Effector CD8-positive, alpha-beta T cell (primary cell): ENCODE measurements at places on chromosomes 7 and 10.

DNA sequence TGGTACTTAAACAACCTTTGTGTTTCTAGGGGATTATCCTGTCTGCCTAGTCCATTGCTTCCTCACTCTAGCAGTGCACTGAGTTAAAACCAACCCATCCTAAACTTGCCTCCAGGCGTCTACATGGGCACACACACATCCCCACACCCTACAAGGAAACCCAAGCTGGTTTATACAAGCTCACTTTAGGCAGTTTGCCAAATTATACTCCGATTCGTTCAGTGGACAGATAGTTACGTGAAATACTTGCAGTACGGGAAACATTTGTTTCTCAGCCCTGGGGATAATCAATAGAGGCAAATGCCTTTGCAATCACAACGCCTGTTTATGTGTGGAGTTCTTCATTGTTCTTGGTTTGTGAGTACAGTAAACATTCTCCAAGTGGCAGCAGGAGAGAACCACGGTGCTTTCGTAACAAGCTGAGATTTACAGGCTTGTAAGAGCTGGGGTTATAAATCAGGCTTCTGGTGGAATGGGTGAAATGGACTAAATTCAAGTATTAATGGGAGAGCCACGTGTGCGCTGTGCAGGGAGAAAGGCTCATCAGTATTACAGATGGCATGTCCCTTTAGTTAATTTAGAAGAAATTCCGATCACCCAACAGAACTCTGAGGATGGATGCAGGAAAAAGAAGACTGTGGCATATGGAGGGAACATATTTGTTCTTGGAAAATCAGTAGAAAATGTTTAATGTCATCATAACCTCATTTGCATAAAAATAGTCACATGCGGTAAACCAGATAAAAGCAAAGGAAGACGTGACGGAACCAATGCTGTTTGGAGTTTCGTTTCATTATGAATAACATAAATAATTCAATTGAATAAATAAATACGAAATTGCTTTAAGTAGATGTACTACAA lies 217.1 kb downstream of the GALNT17 start:
- DNase-seq = no peak

GRCh38 chr7:75642810-75643486 lies 95.8 kb downstream of the HIP1 start:
- peak; percentile 46 for DNase-seq

DNA sequence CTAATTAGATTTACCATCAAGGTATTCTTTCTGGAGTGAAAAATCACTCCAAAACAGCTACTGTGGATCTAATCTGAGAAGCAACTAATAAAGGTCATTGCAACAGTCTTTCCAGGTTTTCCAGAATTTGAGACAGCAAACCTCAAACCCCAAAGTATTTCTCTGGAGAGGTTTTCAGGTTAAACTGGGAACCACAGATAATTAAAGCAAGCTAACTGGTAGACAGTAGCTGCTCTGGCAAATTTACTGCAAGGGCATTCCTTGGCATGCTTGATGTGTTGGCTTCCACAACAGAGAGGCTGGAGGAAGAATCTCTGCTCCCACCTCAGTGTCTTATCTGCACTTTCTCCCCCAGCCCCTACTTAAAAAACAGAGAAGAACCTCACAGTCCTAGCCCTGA lies 140.0 kb upstream of the NRBF2 start:
- DNase-seq = no peak

DNA sequence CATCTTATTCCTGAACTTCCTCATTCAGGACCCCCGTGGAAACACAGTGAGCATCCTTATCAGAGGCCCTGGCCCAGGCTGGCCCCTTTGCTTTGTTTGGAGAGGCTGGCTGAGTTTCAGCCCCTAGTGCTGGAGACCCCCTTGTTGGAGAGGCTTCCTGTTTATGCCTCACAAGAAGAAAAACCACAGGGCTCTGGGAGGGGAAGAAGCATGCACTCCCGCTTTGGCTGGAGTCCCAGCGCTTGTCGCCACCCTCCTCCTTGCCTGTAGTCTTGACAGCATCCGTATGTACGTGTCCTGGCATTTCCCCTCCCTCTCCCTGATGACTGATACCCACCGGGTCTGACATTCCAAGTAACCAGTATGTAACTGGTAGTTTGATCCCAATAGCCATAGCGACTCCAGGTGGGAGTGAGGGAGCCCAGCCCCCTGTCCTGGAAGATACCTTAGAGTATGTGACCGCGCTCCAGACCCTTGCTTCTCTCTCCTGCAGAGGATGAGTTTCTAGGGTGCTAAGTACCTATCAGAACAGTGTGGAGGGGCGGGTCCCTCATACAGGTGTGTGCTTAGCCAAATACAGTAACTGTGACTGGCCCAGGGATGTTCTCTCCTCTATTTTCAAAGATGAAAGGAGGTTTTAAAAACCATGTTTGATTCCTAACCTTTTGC lies 6.9 kb upstream of the ATP6V0E2 start:
- DNase-seq = peak; percentile 12

- DNase-seq = no peak
Observed at GRCh38 chr10:24664991-24665390, 58.7 kb downstream of the ARHGAP21 start.

DNA sequence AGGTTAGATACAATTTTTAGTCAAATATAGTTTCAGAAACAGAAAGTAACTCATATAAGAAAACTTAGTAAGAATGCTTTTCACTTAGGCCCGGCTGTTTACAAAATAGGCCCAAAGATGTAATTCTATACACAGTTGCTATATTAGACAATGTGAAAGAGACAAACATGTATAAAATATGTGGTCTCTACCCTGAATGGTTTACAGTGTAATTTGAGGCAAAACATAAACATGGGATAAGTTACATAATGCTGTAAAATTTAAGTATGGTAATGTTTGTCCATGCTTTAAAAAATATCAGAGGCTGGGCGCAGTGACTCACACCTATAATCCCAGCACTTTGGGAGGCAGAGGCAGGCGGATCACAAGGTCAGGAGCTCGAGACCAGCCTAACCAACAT lies 18.7 kb downstream of the KRIT1 start:
- no peak for DNase-seq

- DNase-seq = no peak
Observed at GRCh38 chr7:104482362-104483037, 154.1 kb downstream of the LHFPL3 start.

- DNase-seq = peak; percentile 70
Observed at GRCh38 chr7:101321491-101322401, at the start of gene IFT22. Gene IFT22 (minus strand): TSS chr7:101321812. CDS start chr7:101321709, 103 bp downstream.

DNA sequence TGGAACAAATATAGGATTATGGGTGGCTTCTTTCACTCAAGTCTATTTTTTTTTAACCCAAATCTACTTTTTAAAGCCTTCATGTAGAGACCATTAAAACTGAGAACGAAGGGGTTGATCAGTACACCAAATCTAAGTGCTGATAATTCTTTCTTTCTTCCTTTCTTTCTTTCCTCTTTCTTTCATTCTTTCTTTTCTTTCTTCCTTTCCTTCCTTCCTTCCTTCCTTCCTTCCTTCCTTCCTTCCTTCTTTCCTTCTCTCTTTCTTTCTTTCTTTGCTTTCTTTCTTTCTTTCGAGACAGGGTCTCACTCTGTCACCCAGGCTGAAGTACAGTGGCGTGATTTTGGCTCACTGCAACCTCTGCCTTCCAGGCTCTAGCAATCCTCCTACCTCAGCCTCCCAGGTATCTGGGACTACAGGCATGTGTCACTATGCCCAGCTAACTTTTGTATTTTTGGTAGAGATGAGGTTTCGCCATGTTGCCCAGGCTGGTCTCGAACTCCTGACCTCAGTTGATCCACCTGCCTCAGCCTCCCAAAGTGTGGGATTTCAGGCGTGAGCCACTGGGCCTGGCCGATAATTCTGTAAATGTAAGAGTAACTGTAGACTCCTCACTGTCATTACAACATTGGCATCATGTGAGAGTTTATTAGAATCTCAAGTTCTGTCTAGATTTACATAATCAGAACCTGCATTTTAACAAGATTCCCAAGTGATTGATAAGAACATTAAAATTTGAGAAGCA lies 236.4 kb downstream of the TFEC start:
- no peak for DNase-seq

DNA sequence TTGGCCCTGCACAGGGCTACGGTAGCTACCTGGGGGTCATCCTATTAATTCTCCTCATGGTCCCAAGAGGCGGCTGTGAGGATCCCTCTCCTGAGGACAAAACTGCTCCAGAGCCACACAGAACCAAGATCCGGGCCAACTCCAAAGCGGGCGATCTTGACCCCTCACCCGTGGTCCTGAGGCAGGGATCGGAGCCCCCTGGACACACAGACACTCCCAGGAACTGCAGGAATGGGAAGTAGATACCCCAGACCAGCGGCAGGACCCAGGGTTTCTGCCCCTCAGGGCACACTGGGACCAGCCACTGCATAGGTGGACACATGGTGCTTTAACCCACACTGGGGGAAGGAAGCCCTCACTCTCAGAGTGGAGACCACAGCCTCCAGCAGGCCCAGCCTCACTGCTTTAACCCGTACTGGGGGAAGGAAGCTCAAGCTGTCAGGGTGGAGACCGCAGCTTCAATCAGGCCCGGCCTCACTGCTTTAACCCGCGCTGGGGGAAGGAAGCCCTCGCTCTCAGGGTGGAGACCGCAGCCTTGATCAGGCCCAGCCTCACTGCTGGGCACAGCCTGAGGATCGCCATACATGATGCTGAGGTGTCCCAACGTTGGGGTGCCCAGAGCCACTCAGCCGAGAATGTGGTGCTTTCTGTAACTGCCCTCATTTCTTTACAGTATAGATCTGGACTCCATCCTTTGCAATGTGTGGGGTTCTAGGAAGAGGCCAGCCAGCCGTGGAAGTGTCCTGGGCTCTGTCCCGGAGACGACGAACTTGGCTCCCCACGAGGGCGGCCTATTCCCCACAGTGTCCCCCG lies 60.1 kb downstream of the DIP2C start:
- no peak for DNase-seq

DNA sequence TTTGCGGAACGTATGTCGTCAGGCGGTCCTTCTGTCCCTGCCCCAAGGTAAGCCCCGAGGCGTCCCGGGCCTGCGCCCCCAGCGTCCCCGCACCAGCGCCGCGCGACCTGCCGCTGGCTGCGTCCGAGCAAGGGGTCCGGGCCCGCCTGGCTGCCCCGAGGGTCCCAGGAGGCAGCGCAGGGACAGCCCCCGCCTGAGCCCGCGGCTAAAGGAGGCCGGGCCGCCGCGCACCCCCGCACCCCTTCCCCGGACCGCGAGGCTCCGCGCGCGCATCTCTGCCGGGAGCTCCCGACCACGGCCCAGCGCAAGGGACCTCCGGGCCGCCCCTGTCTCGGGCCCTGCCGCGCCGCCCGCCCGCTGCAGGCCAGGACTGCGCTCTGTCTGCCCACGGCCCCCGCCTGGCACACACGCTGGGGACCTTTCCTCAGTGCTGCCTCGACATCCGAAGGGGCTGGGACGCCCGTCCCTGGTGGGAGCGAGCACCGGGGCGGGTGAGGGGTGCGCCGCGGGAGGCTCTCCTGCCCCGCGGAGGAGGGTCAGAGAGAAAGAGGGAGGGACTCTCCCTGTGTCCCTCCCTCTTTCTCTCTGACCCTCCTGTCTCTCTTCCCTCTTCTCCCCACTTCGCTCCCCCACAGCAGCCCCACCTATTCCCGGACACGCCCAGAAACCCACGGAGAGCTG lies 25.0 kb downstream of the SHH start:
- DNase-seq = no peak

DNA sequence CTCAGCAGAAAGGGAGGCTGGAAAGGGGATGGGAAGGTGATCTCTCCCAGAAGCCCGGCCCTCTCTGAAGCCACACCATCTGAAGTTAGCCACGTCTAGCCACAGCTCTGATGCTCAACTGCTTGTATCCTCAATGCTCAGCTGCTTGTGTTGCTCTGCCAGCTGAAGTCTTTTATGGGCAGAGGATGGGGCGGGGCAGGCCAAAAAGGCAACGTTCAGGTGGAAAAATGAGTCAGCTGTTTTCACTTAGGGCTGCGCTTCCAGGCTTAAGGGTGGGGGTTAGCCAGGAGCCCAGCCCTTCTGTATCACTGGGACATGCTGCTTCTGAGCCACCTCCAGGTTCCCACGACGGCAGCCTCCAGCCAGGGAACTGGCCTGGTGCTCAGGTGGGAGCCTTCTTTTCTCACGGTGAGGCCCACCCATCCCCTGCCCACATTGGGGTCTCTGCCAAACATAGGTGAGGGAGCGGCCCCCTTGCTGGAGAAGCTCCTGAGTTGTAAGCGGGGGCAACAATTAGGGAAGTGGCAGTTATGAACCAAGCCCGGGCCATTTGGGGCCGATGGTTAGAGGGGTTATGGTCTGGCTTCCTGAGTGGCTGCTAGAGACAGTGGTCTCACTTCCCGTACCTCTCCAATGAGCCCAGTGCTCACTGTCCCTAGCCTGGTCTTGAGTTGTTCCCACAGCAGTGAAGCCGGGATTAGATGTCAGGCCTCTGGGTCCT lies 44.9 kb upstream of the CNPY1 start:
- DNase-seq = no peak

DNA sequence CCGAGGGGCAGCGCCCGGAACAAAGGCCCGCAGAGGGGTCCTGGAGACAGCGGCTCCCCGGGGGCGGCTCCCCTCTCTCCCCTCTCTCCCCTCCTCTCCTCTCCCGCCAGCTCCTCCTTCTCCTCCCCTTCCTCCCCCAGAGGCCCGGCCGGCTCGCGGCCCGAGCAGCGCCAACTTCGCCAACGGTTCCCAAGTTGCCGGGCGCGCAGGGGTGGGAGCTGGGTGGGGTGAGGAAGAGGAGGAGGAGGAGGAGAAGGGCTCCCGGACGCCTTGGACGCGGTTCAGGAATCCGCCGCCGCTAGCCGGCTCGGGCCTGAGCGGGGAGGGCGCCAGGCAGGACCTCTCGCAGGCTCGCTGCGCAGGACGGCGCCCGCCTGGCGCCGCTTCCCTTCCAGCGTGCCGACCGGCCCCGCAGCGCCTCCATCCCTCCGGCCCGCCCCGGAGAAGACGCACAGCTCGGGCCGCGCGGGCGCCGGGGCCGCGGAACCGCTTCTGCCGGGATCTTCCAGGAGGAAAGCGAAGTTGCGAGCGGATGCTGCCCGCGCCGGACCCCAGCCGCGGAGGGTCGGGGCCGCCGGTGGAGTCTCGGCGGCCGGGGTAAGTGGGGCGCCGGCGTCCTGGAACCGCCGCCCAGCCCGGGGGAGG lies at the start of gene CHST3:
TSS of gene CHST3 (plus strand) at position 298 of the 645 bp plus-strand sequence. CDS start 41,448 bp downstream, outside the sequence.
- no peak for DNase-seq
